ENCODE measurements at places on chromosomes 4 and X.

DNA sequence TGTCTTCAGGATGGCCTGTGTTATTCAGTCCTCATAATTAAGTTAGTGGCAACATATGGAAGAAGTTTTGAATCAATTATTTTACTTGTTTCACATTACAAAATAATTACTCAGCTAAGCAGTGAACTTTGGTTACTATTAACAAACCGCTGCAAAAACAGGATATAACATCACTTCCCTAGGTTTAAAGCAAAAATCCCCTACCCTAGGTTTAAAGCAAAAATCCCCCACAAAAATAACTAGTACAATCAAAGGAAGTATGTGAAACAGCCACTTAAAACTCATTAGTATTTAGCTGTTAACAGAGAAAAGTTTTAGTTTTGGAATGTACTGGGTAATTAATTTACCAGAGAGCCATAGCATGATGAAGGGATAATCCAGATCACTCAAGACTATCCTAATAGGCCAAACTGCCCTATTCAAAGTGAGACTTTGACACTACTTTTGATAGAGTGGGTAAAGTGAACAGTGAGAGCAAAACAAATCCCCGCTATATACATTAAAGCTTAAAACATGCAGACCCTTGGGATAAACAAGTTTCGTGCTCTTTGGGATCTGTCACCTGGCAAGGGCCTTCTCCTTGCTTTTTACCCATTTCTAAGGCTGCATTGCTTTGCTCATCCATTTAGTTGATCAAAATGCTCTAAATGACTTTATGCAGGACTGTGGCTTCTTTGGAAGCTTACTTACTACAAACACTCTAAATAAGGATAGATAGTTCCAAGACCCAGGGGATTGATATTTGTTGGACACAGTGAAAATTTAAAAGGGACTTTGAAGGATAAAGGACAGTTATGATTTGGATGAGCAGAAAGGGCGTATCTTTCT, 36.4 kb upstream of the GPR174 start:
- DNase-seq: no peak

DNA sequence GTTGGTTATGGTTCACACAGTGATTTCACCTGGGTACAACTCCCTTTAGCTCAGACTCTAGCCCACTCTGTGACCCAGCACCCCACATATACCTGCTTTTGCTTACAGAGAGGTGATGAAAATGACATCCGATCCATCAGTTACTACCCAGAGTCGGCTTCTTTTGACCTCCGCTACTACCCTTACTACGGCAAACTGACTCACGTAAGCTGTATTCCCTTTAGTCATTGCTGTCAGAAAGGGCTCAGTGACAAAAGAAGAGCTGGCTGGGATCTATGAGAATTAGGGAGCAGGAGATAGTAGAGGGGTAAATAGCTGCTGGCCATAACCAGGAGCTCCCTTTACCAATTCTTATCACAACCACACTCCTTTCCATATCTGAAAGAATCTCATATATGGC, 16.7 kb downstream of the ATP1B4 start:
- no peak for DNase-seq

DNA sequence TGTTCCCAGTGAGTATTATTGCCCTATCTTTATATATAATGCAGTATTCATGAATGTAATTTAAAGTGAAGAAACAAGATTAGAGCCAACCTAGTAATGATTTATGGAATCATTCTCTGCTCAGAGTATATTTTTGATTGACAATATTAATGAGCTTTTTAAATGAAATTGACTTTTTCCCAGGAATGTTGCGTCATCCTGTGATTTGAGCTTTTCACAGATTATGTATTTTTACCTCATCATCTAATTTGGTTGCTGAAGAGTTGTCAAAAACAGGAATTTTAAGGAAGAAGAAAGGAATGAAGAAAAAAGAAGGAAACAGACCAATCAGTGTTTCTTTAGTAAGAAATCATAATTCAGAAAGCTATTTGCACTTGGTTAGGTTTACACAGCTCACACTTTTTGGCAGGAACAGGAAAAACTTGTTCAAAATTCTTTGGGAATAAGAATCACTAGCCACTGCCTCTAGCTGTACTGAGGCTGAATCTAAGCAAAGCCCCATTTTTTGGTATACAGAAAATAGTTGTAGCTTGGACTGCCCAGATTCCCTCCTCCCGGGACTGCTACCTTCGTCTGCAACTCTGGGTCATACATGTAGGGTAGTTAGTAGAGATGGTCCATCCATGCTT, 27.3 kb downstream of the EXOC1 start:
- no peak for DNase-seq

DNA sequence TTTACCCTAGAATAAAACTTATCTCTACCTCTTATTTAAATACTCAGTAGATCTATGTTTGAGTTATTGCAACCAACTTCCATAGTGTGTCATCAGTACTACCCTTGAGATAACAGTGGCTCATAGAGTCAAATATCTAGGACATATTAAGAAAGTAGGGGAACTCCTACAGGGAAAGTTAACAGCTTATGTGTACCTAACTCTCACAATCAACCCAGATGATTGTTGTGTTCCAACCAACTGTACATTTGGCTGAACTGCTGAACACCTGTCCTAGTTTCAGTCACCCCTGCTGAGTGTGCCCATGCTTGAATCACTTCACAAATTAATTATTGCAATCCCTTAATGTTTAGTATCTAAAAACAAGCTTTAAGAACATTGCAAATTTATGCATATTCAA, 244.2 kb upstream of the GRID2 start:
- DNase-seq: no peak

GRCh38 chrX:139200346-139200745, 330.2 kb upstream of the F9 start:
- DNase-seq: no peak

- DNase-seq: no peak
Observed at GRCh38 chrX:150370589-150371312, 7.6 kb downstream of the MAMLD1 start.

- DNase-seq: no peak
Observed at GRCh38 chr4:68569466-68570121, 6.5 kb downstream of the UGT2B17 start.

DNA sequence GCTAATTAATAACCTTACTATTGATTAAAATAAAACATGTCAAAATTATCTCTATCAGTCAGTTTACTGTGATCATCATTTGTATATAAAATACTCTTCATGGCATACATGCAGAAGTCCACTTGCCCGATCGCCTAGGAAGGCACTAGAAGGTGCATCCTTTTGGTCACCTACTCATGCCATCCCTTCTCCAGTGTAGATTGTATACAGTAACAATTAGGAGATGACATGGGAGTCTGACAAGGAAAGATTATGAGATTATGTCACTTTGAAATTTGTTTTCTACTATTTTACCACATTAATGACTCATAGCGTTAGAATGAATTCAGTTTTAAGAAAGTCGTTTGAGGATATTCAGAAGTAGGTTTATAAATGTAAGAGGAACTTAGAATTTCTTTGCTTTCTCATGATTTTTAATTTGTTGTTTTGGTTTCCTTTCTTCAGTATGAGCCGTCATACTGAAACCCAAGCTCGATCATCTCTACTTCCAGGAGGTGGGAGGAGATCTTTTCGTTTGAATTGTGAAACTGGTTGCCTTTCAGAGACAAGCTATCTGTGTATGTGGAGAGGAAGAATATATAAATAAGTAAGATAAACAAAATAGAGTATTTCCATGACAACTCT, 51.1 kb upstream of the UNC5C start:
- DNase-seq: no peak

DNA sequence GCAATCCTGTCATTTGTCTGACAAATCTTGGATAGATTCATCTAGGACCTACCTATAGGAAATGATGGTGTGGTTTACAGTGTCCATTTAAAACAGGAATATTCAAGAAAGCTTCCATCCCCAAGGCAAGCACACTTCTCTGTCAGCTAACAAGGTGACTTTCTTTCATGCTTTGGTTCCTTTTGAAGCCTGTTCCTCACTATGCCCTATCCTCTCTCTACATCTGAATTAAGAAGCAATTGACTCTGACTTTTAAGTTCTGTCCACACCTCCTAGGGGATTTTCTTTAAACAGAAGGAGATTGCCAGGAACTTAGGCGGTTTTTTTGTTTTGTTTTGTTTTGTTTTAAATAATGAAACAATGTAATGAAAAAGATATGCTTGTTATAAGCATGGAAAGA, 1181.4 kb upstream of the TENM3 start:
- DNase-seq: no peak

DNA sequence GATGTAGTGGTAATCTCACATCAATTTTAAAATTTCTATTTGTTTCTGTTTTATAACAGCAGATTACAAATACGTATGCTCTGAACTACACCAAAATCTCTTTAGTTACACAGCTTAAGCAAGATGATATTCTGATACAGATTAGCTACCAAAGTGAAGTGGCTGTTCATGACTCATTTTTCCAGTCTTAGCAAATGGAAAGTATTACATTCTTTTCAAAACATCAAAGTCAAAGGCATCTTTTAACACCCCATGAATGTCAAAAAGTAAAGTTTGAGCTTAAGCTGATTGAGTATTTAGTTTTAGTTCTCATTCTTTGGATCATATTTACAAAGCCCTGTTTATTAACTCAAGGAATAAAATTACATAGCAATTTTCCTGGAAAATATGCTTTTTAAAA, 6.6 kb upstream of the HPGDS start:
- DNase-seq: peak; percentile 48

DNA sequence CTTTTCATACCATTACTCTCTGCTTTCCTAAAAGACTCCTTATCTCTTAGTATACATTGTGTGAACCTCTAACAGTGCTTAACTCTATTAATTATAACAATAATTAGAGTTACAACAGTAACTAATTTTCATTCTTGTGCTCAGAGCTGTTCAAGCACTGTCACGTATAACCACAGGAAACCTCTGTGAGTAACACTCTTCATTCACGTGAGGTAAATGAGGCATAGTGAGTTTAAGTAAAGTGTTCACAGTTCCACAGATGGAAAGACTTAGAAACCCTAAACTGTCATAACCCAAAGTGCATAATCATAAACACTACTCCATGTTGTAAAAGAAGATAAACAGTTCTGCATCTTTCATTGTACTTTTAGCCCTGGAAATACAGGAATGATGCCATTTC, 222.4 kb downstream of the CCSER1 start:
- no peak for DNase-seq

- no peak for DNase-seq
Observed at GRCh38 chr4:48405924-48406323, 64.6 kb downstream of the SLAIN2 start.

- DNase-seq: peak; percentile 16
Observed at GRCh38 chr4:161714022-161714751, 449.6 kb downstream of the FSTL5 start.

DNA sequence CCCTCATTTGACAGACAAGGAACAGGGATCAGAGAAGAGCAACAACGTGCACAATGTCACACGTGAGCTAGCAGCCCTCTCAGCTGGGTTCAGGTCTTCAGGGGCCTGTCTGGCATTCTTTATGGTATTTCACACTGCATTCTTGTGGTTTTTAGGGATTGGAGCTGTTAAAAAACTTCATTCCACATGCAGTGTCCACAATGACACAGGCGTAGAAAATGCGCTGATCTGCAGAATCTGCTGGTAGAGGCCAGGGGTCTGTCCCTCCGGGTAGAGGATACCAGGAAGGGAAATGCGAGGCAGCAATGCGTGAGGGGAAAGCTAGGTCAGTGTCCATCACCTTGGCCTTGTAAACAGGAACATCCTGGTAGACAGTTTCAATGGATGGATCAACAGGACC, 36.6 kb downstream of the MAP7D3 start:
- peak; percentile 74 for DNase-seq

- DNase-seq: peak; percentile 52
Observed at GRCh38 chrX:69153060-69153730, 12.1 kb downstream of the PJA1 start.

DNA sequence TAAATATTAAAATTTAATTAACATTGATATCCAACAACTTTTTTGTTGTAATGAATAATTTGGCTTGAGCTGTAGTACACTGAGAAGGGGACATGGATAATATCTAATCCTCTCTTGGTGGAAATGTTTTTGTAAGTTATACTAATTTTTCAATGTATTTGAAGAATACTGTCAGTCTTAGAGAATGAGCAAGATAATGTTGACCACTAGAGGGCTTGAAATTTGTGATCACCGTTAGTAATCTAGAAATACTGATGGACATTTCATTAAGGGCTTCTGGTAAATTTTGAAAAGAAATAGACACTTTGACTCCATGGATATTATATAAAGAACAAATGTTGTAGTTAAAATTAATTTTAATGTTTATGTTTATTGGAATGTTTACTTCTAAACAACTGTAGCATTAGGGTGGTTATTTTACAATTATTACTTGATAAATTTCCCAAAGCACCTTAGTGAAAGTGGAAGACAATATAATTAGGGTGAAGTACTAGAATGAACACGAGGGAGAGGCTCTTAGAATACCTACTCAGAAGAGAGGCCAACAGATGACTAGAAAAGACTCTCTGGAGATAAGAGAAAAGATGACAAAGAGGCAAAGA, 20.0 kb upstream of the CAMK2D start:
- peak; percentile 71 for DNase-seq

- no peak for DNase-seq
Observed at GRCh38 chr4:61938250-61938846, 738.2 kb downstream of the ADGRL3 start.

GRCh38 chr4:187362937-187363857, 632.4 kb upstream of the ZFP42 start:
- no peak for DNase-seq

DNA sequence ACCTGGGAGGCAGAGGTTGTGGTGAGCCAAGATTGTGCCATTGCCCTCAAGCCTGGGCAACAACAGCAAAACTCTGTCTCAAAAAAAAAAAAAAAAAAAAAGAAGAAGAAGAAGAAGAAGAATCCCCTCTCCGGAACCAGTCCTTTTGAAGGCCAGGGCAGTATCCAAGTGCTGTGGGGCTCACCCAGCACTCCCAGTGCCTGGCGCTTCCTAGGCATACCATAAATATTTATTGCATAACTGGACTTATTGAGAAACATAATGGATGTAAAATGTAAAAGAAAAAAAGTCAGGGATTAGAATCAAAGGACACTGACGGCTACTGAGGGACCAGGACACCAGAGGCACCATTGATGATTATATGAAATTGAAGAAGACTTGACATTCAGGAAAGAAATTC, 162.1 kb upstream of the KIT start:
- DNase-seq: no peak

DNA sequence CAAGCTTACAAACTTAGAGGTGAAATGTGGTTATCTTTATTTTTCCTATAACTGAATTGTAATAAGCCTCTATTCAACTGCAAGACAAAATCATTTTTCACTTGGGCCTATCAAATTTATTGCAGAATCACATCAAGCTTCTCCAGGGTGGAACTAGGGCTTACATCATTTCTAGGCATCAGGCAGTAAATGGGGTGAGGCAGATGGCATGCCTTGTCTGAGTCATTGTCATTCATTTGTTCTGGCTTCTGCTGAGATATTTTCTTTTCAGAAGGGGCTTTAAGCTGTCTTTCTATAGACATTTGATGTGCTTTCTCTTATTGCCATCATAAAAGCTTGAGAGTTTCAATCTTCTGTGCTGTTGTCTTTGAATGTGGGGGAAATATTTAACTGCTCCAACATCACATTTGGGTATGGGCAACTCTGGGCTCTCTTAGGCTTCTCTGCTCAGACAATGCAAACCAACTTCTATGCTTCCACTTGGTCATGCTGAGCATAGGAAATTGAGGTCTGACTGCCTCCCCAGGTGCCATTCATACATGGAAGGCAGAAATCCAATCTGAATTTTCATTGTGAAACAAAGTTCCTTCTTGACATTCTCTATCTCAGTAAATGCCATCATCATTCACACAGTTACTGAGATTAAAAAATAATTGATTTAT, 225.8 kb upstream of the GIMD1 start:
- no peak for DNase-seq

- peak; percentile 36 for DNase-seq
Observed at GRCh38 chrX:9913146-9913433, 54.1 kb upstream of the CLDN34 start.

- no peak for DNase-seq
Observed at GRCh38 chr4:188396037-188396436, 256.8 kb downstream of the TRIML1 start.

Measured in fibroblast of pulmonary artery (primary cell).